ENCODE measurements at places on chromosomes 6 and 20.

DNA sequence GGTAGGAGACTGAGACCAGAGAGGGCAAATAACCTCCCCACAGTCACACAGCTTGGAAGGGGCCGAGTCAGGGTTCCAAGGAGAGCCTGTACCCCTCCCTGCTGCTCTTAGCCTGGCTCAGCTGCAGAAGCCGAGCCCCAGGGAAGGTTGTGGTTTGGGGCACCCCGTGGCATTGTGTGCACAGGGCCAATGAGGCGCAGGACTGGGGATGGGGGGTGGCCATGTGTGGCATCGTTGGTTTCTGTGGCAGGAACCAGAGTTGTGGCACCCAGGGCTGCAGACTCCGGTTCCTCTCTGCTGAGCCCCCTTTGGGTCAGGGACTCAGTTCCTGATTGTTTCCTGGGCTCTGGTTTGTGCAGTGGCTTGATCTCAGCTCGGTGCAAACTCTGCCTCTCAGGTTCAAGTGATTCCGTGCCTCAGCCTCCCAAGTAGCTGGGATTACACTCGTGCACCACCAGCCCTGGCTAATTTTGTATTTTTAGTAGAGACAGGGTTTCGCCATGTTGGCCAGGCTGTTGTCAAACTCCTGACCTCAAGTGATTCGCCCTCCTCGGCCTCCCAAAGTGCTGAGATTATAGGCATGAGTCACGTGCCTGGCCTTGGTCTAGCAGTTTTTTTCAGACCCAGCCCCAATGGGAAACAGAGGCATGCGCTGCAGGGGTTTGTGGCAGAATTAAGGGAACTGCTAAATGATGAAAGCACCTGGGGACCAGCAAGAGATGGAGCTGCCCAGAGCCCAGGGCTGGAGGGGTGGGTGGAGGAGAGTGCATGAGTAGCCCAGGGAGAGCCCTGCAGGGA, 221.0 kb upstream of the SULF2 start:
- DNase-seq = no peak

DNA sequence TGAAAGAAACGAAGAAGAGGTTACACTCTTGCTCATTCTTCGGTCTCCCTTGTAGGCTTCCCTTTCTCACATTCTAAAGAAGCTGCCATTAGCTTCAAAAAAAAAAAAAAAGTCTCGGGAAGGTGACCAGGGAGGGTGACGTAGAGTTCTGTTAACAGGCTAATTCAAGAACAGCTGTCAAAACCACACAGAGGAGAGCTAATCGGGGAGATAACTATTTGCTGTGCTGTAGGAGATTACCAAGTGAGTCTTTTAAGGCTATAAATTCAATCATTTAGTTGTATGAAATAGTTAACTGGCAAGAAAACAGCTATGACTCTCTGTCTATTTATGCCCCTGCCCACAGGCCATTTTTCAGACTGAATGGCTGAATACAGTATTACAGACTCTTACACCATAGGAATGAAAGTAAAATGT, 256.8 kb downstream of the SYNE1 start:
- DNase-seq = peak; percentile 18

- DNase-seq = no peak
Measured at GRCh38 chr6:85493389-85493788, 43.5 kb downstream of the NT5E start.

DNA sequence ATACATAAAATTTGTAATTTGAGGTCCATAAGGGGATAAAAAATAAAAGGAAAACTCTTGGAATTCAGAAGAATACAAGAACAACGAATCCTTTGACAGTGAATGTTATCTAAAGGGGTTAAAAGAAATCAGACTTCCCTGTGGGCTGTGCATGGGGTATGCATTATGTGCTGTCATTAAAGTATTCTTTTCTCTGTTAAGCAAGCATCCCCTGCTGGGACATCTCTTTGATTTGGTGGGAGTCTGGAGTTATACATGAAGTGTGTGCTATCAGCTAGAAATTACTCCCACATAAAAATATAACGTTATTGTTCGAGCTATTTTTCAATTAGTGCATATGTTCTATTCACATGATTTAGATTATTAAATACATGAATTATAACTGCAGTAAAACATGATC, 195.2 kb downstream of the CENPW start:
- no peak for DNase-seq

- no peak for DNase-seq
Measured at GRCh38 chr20:23350904-23351838, 580 bp downstream of the NXT1 start.

- DNase-seq = no peak
Measured at GRCh38 chr6:126824226-126824625, 294.2 kb upstream of the RSPO3 start.

DNA sequence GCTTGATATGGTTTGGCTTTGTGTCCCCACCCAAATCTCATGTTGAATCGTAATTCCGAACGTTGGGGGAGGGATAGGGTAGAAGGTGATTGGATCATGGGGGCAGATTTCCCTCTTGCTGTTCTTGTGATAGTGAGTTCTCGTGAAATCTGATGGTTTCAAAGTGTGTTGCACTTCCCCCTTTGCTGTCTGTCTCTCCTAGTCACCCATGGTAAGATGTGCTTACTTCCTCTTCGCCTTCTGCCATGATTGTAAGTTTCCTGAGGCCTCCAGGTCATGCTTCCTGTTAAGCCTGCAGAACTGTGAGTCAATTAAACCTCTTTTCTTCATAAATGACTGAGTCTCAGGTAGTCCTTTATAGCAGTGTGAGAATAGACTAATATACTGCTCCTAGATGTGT, 19.9 kb downstream of the PFDN4 start:
- no peak for DNase-seq

DNA sequence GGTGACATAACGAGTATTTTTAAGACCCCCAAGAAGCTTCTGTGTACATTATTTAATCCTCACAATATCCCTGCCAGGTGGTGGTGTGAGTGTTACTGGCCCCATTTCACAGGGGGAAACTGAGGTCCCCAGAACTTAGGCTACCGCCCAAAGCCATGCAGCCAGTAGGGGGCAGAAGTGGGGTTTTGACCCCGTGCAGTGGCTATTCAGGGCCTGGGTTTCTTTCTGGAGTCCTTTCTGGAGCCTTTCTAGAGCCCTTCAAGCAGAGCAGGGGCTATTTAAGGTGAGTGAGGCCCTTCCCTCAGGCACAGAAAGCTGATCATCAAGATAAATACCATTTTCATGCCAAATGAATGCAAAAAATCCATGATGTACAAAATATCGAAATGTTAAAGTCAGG, 59.0 kb downstream of the CTCFL start:
- no peak for DNase-seq

GRCh38 chr6:139446768-139447655, 72.6 kb upstream of the CITED2 start:
- DNase-seq = no peak

DNA sequence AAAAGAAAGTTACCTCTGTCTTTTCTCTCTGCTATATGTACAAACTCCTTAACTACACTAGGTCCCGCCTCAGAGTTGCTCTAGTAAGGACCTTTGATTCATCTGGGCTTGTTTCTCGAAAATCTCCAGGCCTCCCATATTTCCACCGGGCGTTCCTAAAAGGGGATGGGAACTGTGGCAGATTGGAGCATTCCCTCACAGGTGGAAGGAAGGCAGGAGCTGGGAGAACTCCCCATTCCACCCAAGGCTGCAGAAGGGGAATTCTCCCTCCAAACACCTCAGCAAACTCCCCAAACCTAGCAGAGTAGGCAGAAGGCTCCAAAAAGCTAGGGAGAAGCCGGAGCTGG, 1.6 kb upstream of the TFAP2A start:
- DNase-seq = no peak

- DNase-seq = no peak
Measured at GRCh38 chr6:6826095-6826901, 237.8 kb downstream of the LY86 start.

DNA sequence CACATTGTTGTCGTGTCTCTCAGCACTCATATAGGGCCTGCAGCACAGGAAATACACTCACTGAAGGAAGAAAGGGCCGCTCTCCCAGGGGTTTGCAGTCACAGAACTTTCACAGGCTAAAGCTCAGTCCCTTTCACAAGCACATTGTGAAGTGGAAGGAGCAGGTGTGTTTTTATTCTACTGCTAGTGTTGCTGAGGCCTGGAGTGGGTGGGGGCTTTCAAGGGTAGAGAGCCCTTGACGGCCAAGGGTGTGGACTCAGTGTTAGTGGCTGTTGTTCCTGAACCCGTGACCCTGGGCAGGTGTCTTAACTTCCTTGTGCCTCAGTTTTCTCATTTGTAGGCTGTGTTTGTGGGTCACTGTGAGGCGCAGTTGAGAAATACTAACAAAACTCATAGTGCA, 66.2 kb upstream of the SLC22A1 start:
- DNase-seq = no peak

DNA sequence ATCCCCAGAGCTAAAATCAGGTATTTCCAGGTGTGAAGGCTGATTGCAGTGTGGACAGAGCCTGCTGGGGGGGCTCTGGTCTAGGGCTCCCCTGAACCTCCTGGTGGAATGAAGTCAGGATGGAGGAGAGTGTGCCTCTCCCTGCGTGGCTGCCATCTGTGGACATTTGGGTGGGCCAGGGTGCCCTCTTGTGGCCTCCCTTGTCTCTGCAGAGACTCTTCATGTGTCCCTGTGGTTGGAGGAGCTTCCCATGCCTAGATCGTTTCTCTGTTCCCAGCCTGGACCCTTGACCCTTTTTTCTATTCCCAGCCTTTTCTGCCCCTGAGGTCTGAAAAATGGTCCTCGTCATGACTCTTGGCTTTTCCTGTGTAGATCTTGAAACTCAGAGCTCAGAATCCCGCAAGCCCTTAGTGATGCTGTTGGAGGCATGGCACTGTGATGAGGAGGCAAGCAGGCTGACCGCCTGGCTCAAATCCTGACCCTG, 9.9 kb upstream of the PSMF1 start:
- DNase-seq = no peak

DNA sequence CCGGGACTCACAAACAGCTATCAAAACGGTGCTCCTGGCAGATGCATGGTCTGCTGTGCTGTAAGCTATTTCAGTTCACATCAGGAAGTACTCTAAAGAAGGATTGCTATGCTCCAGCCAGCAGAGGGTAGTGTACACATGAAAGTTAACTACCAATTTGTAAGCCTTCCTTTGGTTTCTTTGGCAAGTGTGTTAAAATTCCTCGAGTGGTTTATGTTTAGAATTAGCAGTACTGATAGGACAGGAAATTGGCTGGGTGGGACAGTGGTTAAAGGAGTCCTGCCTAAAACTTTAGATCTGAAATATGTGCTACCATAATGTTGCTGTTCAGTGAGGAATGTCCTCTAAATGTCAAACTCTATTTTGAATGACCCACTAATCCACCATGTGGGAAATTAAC, 47.4 kb downstream of the TRMT11 start:
- peak; percentile 73 for DNase-seq

- no peak for DNase-seq
Measured at GRCh38 chr6:114471450-114471849, 128.6 kb upstream of the HS3ST5 start.

- no peak for DNase-seq
Measured at GRCh38 chr20:47799116-47799715, 13.9 kb upstream of the SULF2 start.

GRCh38 chr6:75250552-75250951, 7.0 kb upstream of the COX7A2 start:
- DNase-seq = no peak

GRCh38 chr6:161440299-161440698, 166.4 kb upstream of the AGPAT4 start:
- no peak for DNase-seq

DNA sequence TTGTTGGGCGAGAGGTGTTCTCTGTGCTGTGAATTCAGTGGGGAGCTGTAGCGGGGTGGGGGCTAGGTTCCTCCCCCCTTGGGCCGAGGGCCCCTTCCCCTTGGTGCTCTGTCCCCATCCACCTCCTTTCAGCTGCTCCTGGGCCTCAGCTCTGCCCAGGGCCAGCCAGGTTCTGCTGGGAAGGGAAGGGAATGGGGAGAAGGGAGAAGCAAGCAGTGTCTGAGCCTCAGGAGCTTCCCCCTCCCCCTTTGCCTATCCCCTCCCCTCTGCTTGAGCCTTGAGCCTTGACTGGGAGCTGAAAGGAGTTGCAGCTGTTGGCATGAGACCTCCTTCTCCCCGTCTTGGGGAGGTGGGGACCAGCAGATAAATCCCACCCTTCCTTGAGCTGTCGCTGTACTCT, 576 bp upstream of the RRP36 start:
- DNase-seq = no peak

GRCh38 chr6:81906709-81907204, 154.3 kb upstream of the TENT5A start:
- DNase-seq = no peak

DNA sequence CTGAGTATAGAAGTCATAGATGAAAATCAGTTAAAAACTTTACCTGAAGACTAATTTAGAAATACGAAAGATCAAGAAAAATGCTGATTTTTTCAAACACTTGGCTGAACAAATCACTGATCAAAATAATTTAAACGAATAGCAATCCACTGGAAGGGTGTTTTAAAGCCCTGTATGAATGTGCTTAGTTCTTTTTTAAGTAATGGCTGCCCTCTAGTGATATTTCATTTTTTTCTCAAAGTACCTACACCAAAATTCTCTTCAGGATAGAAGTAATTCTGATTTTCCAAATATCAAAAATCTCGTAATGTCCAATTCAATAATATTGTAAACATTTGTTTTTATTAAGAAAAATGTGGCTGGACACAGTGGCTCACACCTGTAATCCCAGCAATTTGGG, 32.5 kb downstream of the AKAP7 start:
- no peak for DNase-seq
